ENCODE measurements at places on chromosomes 13 and 19.
A peak's percentile ranks its signal among the peaks of the same experiment; 100 is the strongest.

- no peak for DNase-seq
Observed at GRCh38 chr13:42614436-42615035, 40.6 kb downstream of the TNFSF11 start.

DNA sequence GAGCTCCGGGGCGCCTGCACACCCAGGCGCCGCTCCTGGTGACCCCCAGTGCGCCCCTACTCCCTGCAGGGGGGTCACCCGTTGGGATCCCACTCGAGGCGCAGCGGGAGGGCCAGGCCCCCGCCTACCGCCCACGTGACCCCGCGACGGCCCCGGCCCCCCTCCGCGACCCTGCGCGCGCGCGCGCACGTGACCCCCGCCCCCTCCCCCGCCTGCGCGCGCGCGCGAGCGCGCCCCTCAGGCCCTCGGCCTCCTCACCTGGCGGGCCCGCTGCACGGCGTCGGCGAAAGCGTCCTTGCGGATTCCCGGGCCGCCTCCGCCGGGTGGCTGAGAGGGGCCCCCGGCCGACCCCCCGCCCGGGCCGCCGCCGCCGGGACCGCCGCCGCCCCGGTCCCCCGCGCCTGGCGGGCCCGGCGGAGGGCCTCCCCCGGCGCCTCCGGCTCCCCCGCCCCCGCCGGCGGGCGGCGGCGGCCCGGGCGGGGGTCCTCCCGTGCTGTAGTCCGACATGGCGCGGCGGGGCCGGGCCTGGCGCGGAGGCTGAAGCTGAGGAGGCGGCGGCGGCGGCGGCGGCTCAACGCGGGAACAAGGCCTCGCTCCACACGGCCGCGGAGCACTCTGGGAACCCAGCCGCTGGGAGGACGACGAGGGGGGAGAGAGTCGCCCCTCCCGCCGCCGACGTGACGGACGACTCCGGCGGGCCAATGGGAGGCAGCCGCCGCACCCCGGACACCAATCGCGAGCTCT is at the start of gene KHSRP:
Gene KHSRP, minus strand, starts transcription at position 617 of the 744 bp plus-strand sequence. Its CDS starts 110 bp downstream, at position 507.
- no peak for DNase-seq

GRCh38 chr13:102484329-102484728 is 82.5 kb upstream of the FGF14 start:
- no peak for DNase-seq

GRCh38 chr13:112894673-112895481 is 74.1 kb upstream of the MCF2L start:
- peak; percentile 41 for DNase-seq

DNA sequence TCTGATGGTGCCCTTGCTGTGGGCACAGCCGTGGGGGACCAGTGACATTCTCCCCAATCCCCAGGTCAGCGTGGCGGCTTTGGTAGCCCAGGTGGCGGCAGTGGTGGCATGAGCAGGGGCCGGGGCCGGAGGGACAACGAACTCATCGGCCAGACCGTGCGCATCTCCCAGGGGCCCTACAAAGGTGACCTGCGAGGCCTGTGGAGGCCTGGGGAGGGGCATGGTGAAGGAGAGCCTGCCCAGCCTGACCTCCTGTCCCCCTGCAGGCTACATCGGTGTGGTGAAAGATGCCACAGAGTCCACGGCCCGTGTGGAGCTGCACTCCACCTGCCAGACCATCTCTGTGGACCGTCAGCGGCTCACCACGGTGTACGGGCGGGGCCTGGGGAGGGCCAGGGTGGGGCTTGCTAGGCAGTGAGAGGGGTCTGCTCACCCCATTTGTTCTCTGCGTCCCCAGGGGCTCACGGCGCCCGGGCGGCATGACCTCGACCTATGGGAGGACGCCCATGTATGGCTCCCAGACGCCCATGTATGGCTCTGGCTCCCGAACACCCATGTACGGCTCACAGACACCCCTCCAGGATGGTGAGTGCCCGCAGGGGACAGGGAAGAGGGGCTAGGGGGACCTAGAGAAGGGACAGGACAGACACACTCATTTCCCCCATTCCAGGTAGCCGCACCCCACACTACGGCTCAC is 7.7 kb upstream of the TIMM50 start:
- DNase-seq, result no peak

DNA sequence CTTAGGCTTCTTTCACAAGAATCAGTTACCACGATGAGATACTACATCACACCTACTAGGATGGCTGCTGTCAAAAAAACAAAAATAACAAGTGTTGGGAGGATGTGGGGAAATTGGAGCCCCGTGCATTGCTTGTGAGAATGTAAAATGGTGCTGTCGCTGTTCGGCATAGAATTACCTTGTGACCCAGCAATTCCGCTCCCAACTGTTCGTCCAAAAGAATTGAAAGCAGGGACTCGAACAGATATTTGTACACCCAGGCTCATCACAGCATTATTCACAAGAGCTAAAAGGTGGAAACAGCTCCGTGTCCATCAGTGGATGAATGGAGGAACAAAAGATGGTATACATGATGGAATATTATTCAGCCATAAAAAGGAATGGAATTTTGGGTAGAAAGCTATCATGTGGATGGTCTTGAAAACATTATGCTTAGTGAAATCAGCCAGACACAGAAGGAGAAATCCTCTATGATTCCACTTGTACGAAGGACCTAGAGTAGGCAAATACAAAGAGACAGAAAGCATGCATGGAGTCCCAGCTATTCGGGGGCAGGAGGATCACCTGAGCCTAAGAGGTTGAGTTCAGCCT is 23.4 kb downstream of the PAK4 start:
- DNase-seq, result no peak

- DNase-seq, result no peak
Observed at GRCh38 chr19:31334849-31335624, 14.2 kb downstream of the TSHZ3 start.

GRCh38 chr19:29836409-29836825 is 24.6 kb downstream of the CCNE1 start:
- DNase-seq, result no peak

- DNase-seq, result no peak
Observed at GRCh38 chr13:31996601-31997000, 35.0 kb upstream of the FRY start.

GRCh38 chr13:45046445-45046844 is 57.1 kb downstream of the GPALPP1 start:
- DNase-seq, result no peak

GRCh38 chr19:58450856-58451357 is 515 bp upstream of the ZNF324B start:
- DNase-seq, result no peak

GRCh38 chr19:28727480-28728159 is 485.3 kb downstream of the UQCRFS1 start:
- no peak for DNase-seq

DNA sequence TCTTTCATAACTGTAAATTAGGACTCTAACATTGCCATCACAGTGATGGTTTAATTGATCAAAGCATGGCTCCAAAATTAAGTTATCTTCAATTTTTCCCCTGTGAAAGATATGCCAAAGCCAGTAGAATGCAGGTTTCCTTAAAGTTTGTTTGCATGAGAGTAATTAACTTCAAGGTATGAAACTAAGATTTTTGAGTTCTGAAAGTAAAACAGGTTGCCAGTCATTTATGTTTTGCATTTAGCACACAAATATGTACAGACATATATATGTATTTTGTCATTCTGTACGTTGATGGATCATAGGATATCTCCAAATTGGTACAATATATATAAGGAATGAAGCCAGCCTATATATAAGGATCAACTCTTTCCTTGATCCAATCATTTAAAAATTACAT is 23.6 kb upstream of the NDFIP2 start:
- no peak for DNase-seq

GRCh38 chr13:113552786-113553434 is 31.6 kb upstream of the TFDP1 start:
- DNase-seq, result no peak

DNA sequence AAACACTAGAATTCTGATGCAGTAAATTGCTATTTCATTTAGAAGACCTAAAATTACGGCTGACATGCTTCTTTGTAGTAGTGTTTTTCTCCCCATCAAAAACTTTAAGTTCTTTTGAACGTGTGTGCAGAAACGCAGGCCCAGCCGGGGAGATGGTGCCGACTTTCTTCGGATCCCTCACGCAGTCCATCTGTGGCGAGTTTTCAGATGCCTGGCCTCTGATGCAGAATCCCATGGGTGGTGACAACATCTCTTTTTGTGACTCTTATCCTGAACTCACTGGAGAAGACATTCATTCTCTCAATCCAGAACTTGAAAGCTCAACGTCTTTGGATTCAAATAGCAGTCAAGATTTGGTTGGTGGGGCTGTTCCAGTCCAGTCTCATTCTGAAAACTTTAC is 98.3 kb downstream of the TNFRSF19 start:
- DNase-seq, result no peak

- peak; percentile 61 for DNase-seq
Observed at GRCh38 chr19:7636691-7637373, at the start of gene STXBP2. Gene STXBP2 (plus strand): TSS chr19:7637110. CDS start chr19:7637150, 40 bp downstream.

GRCh38 chr13:97574926-97575325 is 141.0 kb downstream of the RAP2A start:
- peak; percentile 38 for DNase-seq

DNA sequence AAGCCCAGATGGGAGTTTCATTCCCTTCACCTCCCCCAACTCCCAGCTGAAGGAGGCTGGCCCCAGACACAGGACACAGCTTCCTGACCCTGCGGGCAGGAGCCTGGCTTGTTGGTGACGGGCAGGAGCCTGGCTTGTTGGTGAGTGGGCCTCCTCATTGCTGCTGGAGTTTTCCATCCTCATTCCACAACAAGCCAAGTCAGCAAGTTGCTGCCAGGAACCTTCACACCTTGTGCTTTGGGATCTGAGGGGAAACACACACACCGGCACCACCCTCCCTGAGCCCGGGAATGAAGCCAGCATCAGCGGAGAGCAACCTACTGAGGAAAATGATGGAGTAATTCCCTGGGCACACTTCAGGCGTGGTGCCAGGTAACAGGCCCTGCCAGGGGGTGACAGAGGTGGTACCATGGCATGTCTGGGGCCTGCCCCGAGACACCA is 74.9 kb downstream of the ALOX5AP start:
- DNase-seq, result no peak

DNA sequence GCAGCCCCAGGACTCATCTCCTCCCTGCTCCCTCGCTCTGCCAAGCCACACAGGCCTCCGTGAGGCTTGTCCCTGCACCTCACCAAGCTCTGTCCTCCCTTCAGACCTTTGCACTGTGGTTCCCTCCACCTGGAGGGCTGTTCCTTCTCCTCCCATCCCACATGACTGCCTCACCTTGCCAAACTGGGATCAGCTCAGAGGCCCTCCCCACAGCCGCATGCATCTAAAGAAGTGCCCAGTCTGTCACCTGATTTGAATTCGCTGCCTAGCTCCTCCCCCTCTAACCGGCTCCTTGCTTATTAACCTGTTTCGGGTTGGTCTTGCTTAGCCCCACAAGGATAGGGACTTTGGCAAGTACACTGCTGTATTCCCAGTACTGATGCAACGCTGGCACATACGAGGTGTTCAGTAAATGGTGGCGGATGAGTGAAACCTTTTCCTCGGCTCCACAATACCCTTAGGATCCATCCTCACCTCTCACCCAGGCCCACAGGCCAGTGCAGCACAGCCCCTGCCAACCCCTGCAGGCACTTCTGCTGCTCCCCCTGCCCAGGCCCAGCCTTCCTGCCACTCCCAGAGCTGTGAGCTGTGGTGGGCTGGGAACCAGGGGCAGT is 4.4 kb downstream of the AKT2 start:
- no peak for DNase-seq

GRCh38 chr19:571566-571974 is 826 bp upstream of the BSG start:
- peak; percentile 56 for DNase-seq

DNA sequence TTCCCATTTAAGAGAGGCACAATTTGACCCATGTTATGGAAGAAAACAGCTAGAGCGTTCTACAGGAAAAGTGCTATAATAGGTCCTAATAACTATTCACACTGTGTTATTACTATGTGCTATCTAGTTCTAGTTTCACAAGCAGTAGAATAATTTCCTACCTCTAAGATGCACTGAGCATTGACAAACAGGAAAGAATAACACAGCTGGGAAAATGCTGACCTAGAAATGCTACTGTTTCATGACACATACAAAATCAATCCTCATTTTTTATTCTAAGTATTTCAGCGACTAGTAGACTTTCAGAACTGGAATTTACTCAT is 259.5 kb downstream of the ITGBL1 start:
- DNase-seq, result no peak

DNA sequence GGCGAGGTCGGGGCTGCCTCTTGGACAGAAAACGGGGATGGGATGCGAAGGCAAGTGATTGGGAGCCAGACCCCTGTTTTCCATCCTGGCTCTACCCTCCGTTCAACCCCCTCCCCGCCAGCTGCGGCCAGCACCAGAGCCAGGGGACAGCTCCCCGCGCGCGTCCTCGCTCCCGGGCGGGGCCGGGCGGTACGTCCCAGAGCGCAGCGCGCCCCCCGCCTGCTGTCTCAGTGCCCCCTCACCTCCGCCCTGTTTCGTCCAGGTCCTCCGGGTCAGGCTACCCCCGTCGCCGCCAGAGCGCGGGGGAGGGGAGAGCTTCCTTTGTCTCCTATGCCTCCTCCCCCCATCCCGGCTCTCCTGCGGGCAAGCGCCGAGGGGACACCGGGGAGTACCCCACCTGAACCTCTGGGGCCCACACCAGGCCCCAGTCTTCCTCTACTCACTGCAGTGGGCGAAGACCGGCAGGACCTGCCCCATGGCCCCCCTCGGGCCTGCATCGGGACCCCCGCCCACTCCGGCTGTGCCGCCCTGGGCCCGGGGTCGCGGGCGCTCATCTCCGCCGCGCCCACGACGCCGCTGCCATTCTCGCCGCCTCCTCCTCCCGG is 396 bp downstream of the RTN2 start:
- DNase-seq, result no peak

DNA sequence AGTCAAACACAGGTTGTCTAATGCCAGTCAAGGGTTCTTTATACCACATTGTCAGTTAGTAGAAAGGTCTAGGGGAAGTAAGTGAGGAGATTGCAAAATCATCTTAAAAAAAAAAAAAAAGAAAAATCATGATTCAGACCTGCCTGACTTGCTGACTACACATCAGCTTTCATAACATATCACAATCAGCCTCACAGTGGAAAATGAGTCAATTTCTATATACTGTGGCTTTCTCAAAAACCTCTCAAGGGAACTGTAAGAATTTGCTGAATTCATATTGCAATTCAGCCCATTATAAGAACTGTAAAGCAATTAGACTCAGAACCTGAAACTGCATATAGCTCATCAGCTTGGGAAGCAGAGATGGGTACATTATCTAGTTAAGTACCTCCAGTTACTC is 75.3 kb upstream of the GPC6 start:
- no peak for DNase-seq

- no peak for DNase-seq
Observed at GRCh38 chr13:96279904-96280303, 190.0 kb downstream of the HS6ST3 start.

GRCh38 chr13:110259651-110260050 is 47.3 kb downstream of the COL4A1 start:
- no peak for DNase-seq

- no peak for DNase-seq
Observed at GRCh38 chr19:31770223-31770622, 421.0 kb upstream of the TSHZ3 start.

GRCh38 chr19:33396701-33397535 is 23.4 kb downstream of the CEBPG start:
- peak; percentile 95 for DNase-seq
